Epithelial cell of alveolus of lung (primary cell): ENCODE measurements at places on chromosomes 7 and 10. TPM values are rescaled to one million over a fixed set of nuclear protein-coding genes. Genes with fewer than 3 reads are reported as not detected.

Gene RBP4
- total RNA-seq = 3.5 TPM in 1 of 2 replicates, not detected in the other

Gene SAMD9
- total RNA-seq = 7.7 and 12.9 TPM in 2 replicates

Gene LRIT2
- total RNA-seq = not detected in 2 replicates

Gene CDH23
- total RNA-seq = not detected in 2 replicates

Gene ANAPC16
- total RNA-seq = 63.9 and 82.6 TPM in 2 replicates

Gene CPEB3
- total RNA-seq = 0.39 and 0.64 TPM in 2 replicates

Gene CRHR2
- not detected in 2 replicates for total RNA-seq

Gene NXPH1
- not detected in 2 replicates for total RNA-seq

Gene NAT16
- total RNA-seq = not detected in 2 replicates

Gene DEPP1
- 11.5 and 18.7 TPM in 2 replicates for total RNA-seq

Gene PDE6C
- not detected in 2 replicates for total RNA-seq

Gene KCNH2
- under 0.01 and 0.16 TPM in 2 replicates for total RNA-seq

Gene PTN
- 34.1 and 37.0 TPM in 2 replicates for total RNA-seq

Gene C7orf33
- not detected in 2 replicates for total RNA-seq

Gene PDE1C
- 0.24 and 0.26 TPM in 2 replicates for total RNA-seq

Gene UPK3BL2
- total RNA-seq = not detected in 2 replicates

Gene INSIG1
- 32.4 and 265 TPM in 2 replicates for total RNA-seq

Gene ECHDC3
- total RNA-seq = 29.9 and 48.6 TPM in 2 replicates

Gene CYP2C8
- not detected in 2 replicates for total RNA-seq

Gene CYP17A1
- not detected in 2 replicates for total RNA-seq

Gene ITIH5
- 0.72 and 0.91 TPM in 2 replicates for total RNA-seq

Gene GRIFIN
- not detected in 2 replicates for total RNA-seq

Gene MUC12
- total RNA-seq = 3.0 TPM in 1 of 2 replicates, not detected in the other

Gene C10orf143
- total RNA-seq = 0.39 TPM in 1 of 2 replicates, not detected in the other

Gene NUDT5
- 61.4 and 64.4 TPM in 2 replicates for total RNA-seq

Gene HOXA5
- 125 and 134 TPM in 2 replicates for total RNA-seq

Gene SLF2
- 22.5 and 23.1 TPM in 2 replicates for total RNA-seq

Gene DKK1
- 5.9 and 35.4 TPM in 2 replicates for total RNA-seq

Gene AOAH
- not detected in 2 replicates for total RNA-seq

Gene SAMD8
- 16.5 and 29.8 TPM in 2 replicates for total RNA-seq

Gene OR2A25
- total RNA-seq = not detected in 2 replicates
